ENCODE measurements at places on chromosomes 5 and 9. TPM values are rescaled to one million over a fixed set of nuclear protein-coding genes. Genes with fewer than 3 reads are reported as not detected.

DNA sequence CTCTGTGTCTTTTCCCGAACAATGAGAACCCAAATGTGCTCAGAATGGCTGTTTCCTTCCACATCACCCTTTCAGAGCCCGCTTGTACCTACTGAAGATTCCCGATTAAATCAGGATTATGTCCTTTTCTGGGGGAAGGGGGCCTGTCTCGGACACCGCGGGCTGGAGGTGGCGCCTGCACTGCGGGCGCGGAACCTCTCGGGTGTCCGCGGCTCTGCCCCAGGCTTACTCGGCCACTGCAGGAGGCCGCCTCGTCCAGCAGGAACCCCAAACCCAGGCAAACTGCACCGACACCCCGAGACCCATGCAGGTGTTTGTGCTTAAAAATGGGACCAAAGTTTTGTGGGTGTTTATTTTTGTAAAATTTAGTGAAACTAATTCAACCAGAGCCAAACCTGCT is 8.6 kb upstream of the TMEM250 start:
- no peak for DNase-seq
- H3K36me3 ChIP-seq, result no peaks in the 10 kb centered on the region
- no peaks in the 10 kb centered on the region for H3K4me1 ChIP-seq
- no peak overlapping the region for H3K27ac ChIP-seq
- H3K27me3 ChIP-seq, result peaks cover 39% of the 10 kb centered on the region

DNA sequence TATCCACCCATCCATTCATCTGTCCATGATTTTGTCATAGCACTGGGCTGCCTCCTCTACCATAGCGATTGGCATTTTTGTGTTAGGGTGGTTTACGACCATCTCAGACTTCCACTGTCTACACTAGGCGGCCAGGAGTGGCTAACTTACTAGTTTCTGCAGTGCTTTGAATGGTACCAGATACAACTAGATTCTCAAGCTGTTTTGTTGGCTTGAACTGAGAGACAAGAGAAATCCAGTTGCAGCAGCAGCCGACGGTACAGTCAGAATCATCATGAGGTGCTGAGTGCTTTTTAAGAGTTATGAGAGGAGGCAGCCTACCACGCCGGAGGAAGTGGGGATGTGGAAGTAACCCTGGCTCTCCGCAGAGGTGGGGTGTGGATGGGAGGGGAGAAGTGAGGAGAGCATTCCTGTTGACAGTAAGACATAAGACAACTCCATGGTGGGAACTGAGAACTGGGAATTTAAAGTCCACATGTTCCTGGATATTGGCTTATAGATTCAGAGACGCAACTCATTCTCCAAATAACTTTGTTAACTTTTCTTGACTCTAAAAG is 27.9 kb downstream of the COL5A1 start:
- H3K36me3 ChIP-seq, result peaks cover 1% of the 10 kb centered on the region
- peak overlapping the region; percentile 16 for H3K27ac ChIP-seq
- DNase-seq, result no peak
- no peak overlapping the region for H3K4me3 ChIP-seq

- no peak overlapping the region for H3K27ac ChIP-seq
- DNase-seq, result peak; percentile 36
- H3K36me3 ChIP-seq, result no peaks in the 10 kb centered on the region
- H3K4me3 ChIP-seq, result no peak overlapping the region
- H3K4me1 ChIP-seq, result no peaks in the 10 kb centered on the region
Observed at GRCh38 chr5:170306381-170306831, 8.8 kb upstream of the LCP2 start.

- H3K4me3 ChIP-seq, result no peak overlapping the region
- H3K36me3 ChIP-seq, result peaks cover 23% of the 10 kb centered on the region
- DNase-seq, result no peak
- no peak overlapping the region for H3K27ac ChIP-seq
- no peaks in the 10 kb centered on the region for H3K27me3 ChIP-seq
Observed at GRCh38 chr5:1513326-1514026, 10.3 kb downstream of the LPCAT1 start.

- H3K4me1 ChIP-seq, result no peaks in the 10 kb centered on the region
- no peaks in the 10 kb centered on the region for H3K36me3 ChIP-seq
- no peak overlapping the region for H3K27ac ChIP-seq
- no peak overlapping the region for H3K4me3 ChIP-seq
Observed at GRCh38 chr9:126428534-126429175, 102.0 kb downstream of the MVB12B start.

DNA sequence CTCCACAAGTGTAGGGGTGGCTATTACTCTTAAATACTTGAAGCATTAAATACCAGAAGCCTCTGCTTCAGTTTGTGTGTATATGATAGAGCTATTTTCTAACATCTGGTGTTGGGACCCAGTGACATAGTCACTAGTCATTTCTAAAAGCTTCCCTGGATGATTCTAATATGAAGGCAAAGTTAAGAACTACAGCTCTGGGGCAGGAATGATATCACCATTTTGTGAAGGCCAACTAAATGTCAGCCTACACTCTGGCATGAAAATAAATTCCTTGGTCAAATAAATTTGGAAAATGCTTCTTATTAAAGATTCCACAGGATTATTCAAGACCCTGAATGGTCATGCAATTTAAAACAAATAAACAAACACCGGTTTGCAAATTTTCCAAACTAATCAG is 197.7 kb downstream of the PLK2 start:
- no peaks in the 10 kb centered on the region for H3K27me3 ChIP-seq
- H3K4me1 ChIP-seq, result peaks cover 2% of the 10 kb centered on the region
- no peak overlapping the region for H3K27ac ChIP-seq
- no peak overlapping the region for H3K4me3 ChIP-seq

DNA sequence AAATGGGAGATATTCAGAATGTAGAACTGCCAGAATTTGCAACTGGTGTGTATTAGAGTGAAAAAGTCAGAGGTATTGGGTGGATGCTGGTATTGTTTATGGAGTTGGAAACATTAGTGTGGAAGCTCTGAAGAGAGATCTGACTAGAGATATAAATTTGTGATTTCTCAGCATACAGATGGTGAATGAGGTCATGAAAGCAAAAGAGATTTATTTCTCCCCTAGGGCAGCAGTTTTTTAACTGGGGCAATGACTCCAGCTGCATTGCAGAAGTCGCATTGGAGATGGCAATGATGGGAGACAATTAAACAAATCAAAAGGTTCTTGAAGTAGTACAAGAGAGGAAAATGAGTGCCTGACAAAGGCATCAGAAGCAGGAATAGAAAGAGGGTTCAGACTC is 64.9 kb downstream of the CETN3 start:
- no peaks in the 10 kb centered on the region for H3K36me3 ChIP-seq
- no peak for DNase-seq
- H3K27ac ChIP-seq, result no peak overlapping the region
- no peaks in the 10 kb centered on the region for H3K4me1 ChIP-seq
- no peaks in the 10 kb centered on the region for H3K27me3 ChIP-seq
- no peak overlapping the region for H3K4me3 ChIP-seq

DNA sequence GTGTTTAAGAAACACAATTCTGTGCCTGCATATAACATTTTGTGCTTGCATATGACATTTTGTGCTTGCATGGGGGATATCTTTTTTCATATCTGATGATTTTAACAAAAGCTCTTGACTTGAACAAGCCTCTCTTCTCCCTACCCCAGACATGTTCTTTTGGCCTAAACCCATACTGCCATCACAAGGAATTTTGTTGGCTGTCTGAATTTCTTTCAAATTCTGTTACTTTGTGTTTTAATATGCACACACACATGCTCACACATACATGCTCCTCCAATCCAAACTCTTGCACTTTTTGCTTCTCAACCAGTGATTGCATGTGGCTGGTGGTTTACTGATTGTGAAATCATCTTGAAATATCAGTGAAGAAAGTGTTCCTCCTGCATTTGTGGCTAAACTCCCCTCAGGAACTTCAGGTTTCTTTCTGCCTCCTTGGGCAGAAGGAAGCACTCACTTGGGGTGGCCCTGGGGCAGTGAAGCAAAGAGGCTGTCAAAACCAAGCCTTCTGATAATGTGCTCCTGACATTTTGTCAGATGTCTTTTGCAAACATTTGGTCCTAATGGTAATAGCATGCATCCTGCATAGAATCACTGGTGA is 377.2 kb upstream of the KLF4 start:
- DNase-seq, result no peak
- H3K27me3 ChIP-seq, result no peaks in the 10 kb centered on the region
- H3K36me3 ChIP-seq, result no peaks in the 10 kb centered on the region
- no peak overlapping the region for H3K27ac ChIP-seq

GRCh38 chr9:78383130-78383529 is 86.2 kb downstream of the PSAT1 start:
- H3K27ac ChIP-seq, result no peak overlapping the region
- peak; percentile 34 for DNase-seq
- no peaks in the 10 kb centered on the region for H3K36me3 ChIP-seq
- H3K4me1 ChIP-seq, result no peaks in the 10 kb centered on the region

- no peaks in the 10 kb centered on the region for H3K36me3 ChIP-seq
- no peak for DNase-seq
- H3K27ac ChIP-seq, result no peak overlapping the region
- H3K27me3 ChIP-seq, result no peaks in the 10 kb centered on the region
- H3K4me1 ChIP-seq, result no peaks in the 10 kb centered on the region
- no peak overlapping the region for H3K4me3 ChIP-seq
Observed at GRCh38 chr5:88741964-88742363, 141.0 kb downstream of the MEF2C start.

GRCh38 chr9:135083241-135083810 is 4.1 kb upstream of the OLFM1 start:
- peaks cover 1% of the 10 kb centered on the region for H3K27me3 ChIP-seq
- no peak for DNase-seq
- no peaks in the 10 kb centered on the region for H3K36me3 ChIP-seq
- no peak overlapping the region for H3K27ac ChIP-seq

DNA sequence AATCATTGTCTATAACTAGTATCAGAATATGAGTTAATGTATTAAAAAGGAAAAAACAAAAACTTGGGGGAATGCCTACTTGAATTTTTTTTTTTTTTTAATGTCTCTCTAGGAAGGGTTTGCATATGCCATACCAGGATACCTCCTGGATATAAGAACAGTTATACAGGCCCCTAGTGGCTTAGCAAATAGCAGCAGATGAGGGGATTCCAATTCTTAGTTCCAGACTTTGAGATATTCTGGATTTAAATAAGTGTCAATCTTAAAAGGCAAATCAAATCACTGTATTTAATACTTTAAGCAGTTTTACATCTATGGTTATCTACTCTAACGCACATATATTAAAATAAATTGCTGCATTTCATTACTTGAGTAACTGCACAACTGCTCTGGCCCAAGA is 1055.5 kb upstream of the DMAC1 start:
- H3K27me3 ChIP-seq, result peaks cover 11% of the 10 kb centered on the region
- peak; percentile 27 for DNase-seq
- no peaks in the 10 kb centered on the region for H3K4me1 ChIP-seq
- no peak overlapping the region for H3K4me3 ChIP-seq

Gene SPATA31A3
- total RNA-seq, result not detected

Gene MELK
- total RNA-seq, result 6.2 TPM

Gene PRDM12
- not detected for total RNA-seq

Gene OR1Q1
- not detected for total RNA-seq

Gene CDC20B
- total RNA-seq, result not detected

Gene SPATA31D4
- total RNA-seq, result not detected

Gene CENPH
- 4.1 TPM for total RNA-seq

Gene SVEP1
- 76.3 TPM for total RNA-seq

Gene RLN2
- not detected for total RNA-seq
